ENCODE measurements at places on chromosomes 1 and 21.

- no peak for DNase-seq
Observed at GRCh38 chr1:202561726-202562443, 148.4 kb downstream of the SYT2 start.

- no peak for DNase-seq
Observed at GRCh38 chr1:50634251-50634650, 211.0 kb upstream of the DMRTA2 start.

- no peak for DNase-seq
Observed at GRCh38 chr1:19892129-19892528, 9.9 kb downstream of the OTUD3 start.

DNA sequence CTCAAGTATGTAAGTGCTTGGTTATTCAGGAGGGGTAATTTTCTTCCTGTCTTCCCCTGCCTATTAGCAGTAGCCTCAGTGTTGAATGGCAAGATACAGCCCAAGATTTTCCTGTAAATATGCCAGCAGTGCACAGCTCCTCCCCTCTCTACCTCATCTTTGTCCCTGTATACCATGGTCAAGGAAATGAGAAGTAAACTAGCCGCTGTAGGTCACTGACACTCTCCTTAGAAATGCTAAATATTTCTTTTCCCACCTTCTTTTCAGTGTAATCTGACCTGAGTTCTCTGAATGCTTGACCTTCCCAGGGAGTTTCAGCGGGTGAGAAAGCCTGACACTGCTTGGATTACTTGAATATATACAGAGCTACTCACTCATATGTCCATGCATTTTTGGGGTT, 84.1 kb upstream of the ZNF326 start:
- no peak for DNase-seq

DNA sequence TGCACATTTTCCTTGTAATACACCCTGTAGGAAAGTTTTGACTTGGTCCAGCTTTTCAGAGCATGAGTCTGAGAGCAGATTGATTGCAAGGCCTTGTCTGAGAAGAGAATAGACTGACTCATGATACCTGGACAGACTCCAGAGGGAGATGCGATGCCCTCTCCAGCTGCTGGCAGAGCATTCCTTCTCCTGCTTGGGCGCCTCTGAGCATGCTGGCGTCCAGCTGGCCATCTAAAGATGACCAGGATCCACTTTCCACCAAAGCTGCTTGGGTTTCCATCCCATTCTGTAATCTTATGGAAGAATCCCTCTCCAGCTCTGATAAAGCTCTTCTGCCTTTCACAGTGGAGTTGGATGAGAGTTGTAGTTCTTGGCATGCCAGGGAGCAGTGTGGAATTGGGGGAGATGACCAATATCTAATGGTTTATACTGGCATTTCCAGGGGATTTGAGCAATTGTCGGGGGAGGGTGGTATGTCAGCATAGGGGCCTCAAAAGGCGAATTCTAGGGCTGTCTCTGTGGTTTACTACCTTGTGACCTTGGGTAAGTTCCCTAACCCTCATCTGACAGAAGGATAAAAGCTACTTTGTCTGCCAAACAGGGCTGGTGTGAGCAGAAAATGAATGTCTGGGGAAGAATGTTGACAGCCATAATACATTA, 19.5 kb downstream of the SZRD1 start:
- DNase-seq: no peak

- DNase-seq: no peak
Observed at GRCh38 chr1:244414543-244414942, 37.2 kb downstream of the ADSS2 start.

DNA sequence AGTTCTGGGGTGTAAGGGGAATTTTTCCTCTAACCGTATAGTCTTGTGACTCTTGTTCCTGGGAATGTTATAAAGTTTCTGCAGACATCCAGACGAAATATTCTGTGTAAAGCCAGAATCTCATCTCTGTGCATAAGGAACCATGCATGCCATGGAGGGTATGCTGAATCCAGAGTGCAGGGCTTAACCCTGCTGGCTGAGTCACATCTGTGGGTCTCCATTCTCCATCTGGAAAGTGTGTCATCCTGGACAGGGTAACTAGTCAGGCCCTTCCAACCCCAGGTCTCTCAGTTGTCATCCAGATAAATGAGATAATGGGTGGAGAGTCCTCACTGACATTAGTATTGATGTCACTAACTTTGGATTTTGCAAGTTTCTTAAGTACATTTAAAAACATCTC, 48.8 kb downstream of the ATP5PO start:
- DNase-seq: no peak

DNA sequence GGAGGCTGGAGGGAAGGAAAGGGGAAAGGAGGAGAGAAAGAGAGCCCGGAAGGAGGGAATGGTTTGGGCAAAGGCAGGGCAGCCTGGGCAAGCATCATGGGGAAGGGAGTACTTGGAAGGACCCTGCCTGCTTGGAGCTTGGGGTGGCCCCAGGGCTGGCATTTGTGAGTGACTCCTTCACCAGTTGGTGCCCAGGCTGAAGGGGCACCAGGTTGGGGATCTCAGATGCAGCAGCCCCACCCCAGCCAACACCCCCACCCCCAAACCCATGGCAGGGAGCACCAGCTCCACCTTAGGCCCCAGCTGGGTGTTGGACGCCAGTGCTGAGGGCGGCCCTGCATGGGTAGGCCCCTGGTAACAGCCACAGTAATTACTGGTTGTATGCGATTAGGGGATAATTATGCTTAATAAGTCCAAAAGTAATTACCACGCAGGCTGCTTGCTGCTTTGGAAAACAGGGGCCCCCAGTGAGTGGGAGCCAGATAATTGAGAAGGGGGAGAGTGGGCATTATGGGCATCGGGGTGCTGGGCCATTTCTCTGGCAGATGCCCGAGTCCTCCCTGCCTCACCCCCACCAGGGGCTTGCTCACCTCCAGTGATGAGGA, 78.3 kb downstream of the VWA5B1 start:
- no peak for DNase-seq

DNA sequence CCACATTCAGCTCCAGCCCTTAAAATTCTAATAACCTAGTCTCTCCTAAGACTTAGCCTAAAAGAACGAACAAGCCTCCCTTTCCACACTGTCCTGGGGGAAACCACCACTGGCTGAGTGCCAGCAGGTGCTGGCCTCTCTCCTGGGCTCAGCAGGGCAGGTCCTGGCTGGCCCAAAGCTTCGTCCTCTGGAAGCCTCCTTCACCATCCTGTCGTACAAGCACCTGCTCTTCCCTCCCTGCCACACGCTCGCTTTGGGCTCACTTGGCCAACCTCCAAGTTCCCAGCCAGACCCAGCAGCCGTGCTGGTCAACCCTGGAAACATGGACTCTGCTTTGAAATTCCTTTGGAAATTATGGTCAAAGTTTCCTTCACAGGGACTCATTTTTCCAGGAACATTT, 58.2 kb upstream of the SLC25A33 start:
- no peak for DNase-seq

- no peak for DNase-seq
Observed at GRCh38 chr1:29869802-29870201, 633.5 kb downstream of the PTPRU start.

GRCh38 chr1:228081144-228081543, 1.4 kb upstream of the ARF1 start:
- DNase-seq: no peak

GRCh38 chr1:246208105-246208504, 299.0 kb downstream of the SMYD3 start:
- DNase-seq: no peak

GRCh38 chr1:1400576-1401456, 1.7 kb upstream of the CCNL2 start:
- DNase-seq: no peak

DNA sequence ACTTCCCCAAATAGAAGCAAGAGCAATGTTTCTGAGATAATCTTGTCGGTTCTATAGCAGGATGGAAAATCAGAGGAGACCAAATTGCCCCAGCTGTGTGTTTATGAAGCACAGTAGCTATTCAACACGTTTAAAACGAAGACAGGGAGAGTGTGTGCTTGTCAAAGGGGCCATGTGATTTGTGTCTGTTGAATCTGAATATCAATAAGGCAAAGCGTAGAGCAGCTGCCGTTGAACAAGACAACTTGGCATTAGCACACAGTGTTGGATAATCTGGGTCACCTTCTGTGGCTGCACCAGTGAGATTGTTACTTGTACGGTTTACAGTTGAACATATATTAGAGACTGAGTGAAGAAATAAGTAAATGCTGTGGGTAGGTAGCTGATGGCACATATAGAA, 1.0 kb downstream of the CRB1 start:
- no peak for DNase-seq

DNA sequence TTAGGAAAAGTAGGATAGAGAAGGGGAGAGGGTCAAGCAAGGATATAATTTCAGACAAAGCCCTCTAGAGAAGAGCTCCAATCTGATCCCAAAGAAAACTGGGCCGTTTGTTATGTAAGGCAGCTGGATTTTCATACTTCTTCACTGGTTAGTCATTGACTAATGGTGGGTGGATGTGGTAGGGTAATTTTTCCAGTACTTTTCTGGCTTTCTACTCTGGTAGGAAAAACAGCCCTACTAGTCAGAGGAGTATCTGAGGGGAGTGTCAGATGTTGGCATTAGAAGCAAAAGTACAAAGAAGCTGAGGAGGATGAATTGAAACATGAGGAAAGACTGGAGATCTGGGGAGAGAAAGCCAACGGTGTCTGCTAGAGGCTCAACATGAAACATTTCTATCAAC, 145.3 kb downstream of the TNFSF18 start:
- DNase-seq: no peak

- no peak for DNase-seq
Observed at GRCh38 chr1:50697440-50698421, 262.3 kb downstream of the FAF1 start.

DNA sequence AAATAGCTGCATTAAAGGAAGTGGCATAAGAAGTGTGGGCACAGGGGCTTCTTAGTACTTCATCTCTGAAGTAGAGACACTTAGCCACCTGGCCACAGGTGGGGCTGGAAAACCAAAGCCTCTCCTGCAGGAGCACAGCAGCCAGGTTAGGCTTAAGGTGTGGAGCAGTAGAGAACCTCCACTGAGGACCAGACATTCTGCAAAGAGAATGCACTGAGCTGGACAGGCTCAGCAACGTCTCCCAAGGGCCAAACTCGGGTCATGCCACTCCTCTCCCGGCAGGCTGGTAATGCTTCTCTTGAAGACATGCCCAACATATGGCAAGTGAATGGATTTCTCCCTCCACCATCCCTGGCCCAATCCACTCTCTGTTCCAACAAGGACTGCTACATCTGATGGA, 33.0 kb upstream of the LRRC38 start:
- DNase-seq: no peak

DNA sequence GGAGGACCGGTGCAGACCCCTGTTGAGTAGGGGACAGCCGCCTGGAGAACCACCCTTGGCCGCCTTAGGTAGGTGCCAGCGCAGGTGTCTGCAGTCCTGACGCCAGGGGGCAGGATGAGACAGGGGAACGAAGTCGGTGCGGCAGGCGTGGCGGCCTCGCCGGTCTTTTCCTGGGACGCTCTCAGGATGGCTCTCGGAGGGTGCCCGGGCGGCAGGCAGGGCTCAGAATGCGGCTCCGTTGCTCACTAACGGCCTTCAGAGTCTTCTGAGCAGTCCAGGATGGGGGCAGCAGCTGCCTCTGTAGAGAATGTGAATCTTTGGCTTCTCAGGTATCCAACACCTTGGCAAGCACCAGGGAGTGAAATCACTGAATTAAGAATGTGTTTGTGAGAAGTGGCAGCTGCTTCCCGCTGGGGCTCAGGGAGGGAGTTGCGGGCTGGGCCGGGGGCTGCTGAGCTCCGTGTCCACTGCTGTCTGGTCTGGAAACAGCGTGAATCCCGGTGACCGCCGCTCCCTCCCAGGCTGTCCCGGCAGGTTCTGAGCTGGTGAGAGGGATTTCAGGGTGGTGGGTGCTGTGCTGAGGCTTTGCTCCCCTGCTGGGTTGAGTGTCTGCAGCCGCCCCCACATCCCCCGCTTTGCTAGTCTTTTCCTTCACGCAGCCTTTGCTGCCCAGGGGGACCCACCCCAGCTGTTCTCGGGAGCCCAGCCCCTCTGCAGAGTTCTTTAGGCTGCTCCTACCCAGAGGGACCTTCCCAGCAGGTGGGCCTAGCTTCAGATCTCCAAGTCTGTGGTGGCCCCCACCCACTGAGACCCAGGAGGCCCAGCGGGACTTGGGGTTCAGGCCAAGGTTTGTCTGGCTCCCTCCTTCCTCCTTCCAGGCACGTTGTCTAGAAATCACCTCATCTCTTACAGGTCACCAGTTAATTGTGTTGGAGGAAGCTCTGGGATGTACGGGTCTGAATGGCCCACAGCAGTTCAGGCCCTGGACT, 11.1 kb upstream of the C1orf174 start:
- DNase-seq: peak; percentile 58

GRCh38 chr1:207670997-207671396, 26.1 kb downstream of the CR1L start:
- DNase-seq: no peak

DNA sequence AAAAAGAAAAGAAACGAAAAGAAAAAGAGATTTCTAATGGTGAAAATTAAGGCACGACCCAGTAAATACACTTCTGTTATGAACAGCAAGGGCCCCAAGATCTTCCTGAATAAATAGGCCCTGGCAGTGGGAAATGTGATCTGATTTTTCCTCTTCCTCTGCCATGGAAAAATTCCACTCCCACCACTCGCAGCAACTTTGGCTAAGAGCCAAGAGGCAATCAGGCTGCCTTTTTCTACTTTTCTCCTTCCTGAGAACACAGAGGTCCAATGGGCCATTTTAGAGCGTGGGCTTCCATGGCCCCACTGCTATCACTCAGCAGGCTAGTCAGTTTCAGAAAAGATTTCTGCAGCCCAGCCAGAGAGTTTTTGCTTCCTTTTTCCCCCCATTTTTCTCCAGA, 33.7 kb upstream of the AK4 start:
- DNase-seq: no peak

GRCh38 chr1:36824390-36824861, 209.9 kb downstream of the GRIK3 start:
- no peak for DNase-seq

DNA sequence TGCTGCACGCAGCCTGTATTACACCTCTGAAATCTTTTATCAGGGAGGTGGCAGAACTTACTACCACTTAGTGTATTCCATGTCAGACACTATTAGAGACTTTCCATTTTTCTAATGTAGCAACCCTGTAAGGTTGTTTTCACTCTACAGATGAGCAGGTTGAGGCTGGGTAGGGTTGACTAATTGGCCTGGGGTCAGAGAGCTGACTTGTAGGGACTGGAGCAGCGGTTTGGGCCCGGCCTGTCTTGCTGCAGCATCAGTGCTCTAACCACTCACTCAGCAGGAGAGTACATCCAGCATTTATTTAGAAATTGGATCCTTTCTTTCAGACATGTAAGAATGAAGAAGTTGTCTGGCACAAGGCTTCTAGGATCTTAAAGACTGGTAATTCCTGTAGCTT, 25.7 kb upstream of the NBL1 start:
- no peak for DNase-seq

- DNase-seq: no peak
Observed at GRCh38 chr1:16260814-16261213, 23.8 kb upstream of the CPLANE2 start.

GRCh38 chr1:51856745-51857144, 21.8 kb downstream of the NRDC start:
- DNase-seq: no peak
